ENCODE measurements at places on chromosomes 16 and 17.

DNA sequence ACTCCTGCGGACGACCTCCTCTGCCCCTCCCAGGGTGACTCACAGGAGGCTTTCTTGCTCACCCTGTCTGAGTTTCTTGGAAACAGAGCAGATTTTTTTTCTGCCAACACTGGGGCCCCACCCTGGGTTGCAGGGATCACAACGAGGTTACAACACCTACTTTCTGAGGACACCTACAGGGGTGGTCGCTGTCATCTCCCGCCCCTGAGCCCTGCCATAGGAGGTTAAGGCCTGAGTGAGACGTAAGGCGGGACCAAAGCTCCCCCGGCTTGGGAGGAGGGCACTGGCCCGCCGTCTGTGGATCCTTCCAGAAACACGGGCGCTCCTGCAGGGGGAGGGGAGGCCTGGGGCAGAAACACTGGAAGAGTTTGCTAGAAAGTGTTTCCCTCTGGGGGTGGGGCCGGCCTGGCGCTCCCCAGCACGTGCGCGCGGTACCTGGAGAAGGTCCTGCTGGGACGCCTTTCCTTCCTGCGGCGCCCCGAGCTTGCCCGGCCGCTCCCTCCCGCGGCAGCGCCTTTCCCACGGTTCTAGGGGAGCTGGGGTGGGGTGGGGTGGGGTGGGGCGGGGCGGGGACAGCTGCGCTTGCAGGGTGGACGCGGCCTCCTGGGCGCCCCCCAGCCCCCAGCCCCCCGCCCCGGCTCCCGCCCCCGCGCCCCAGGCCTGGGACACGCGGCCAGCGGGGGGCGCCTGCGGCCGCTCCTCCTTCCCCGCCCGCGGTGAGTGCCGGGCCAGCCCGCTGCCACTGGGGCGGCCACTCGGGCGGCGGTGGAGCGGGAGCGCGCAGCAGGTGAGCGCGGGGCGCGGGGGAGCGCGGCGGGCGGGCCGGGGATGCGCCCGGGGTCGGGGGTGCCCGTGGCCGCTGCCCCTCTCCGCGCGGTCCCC, 20.7 kb upstream of the ADCY7 start:
- peak; percentile 47 for DNase-seq

GRCh38 chr17:29929533-29930408, at the start of gene SSH2:
Gene SSH2, minus strand, starts transcription at chr17:29930228. Its CDS starts 228 bp downstream, at chr17:29930000.
- DNase-seq, result peak; percentile 90

- no peak for DNase-seq
Observed at GRCh38 chr17:981292-981658, 1.7 kb upstream of the NXN start.

DNA sequence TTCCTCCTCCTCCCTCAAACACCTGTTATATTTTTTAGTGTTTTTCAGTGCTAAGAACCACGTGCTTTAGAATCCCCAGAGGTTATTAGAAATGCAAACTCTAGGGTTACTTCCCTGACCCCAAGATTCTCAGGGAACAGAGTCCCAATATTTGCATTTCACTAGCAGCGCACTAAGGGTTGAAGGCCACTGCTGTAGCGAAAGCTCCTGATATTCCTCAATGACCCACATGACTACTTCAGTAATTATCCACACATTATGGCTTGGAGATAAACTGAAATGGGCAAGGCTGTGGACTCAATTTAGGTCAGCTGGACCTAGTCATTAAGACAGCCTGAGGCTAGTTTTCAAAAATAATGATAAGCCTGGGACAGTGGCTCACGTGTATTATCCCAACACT, 78.5 kb upstream of the BCAR1 start:
- DNase-seq, result no peak

DNA sequence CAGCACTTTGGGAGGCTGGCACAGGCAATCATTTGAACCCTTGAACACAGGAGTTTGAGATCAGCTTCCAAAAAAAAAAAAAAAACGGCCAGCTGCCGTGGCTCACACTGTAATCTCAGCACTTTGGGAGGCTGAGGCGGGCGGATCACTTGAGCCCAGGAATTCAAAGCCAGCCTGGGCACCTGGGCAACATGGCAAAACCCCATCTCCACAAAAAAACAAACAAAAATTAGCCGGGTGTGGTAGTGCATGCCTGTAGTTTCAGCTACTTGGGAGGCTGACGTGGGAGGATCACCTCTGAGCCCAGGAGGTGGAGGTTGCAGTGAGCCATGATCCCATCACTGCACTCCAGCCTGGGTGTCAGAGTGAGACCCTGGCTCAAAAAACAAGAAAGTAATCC, 39.0 kb downstream of the GRB2 start:
- no peak for DNase-seq

- DNase-seq, result no peak
Observed at GRCh38 chr16:14011846-14012245, 59.3 kb upstream of the MRTFB start.

- no peak for DNase-seq
Observed at GRCh38 chr16:82481455-82481854, 145.3 kb upstream of the CDH13 start.

DNA sequence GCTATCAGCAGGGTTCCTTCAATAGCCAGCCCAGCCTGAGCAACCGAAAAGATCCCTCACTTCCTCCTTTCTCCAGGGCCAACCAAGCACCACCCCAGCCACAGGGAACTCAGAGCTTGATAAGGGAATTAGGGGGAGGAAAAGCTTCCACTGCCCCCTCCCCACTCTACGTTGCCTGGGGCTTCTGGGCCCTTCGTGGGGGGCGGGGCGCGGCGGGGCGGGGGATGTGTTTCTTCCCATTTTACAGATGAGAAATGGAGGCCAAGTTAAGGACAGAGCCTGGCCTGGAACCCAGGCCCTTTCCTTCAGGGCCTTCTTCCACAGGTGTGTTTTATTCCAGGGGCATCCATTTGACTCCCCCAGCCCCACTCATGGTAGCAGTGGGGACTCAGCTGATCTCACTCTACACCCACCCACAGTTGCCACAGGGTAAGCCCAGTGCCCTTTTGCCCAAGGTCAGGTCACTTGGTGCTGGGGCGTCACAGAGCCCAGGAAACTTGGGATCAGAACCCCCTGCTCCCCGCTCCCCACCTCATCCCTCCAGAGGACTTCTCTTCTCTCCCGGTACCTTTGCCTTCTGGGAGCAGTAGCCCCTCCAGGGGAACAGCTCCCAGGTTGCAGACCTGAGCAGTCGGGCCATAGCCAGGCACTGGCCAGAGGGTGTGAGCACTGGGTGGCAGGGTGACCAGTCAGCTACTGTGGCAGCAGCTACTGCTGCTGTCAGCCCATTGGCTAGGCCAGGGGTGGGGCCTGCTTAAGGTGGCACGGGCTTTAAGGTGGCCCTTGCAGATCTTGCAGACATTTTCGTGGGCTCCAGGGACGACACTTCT, at the start of gene LDHD:
Gene LDHD (minus strand): TSS at position 700 of the 830 bp plus-strand sequence. CDS start 60 bp downstream, at position 640.
- DNase-seq, result no peak

DNA sequence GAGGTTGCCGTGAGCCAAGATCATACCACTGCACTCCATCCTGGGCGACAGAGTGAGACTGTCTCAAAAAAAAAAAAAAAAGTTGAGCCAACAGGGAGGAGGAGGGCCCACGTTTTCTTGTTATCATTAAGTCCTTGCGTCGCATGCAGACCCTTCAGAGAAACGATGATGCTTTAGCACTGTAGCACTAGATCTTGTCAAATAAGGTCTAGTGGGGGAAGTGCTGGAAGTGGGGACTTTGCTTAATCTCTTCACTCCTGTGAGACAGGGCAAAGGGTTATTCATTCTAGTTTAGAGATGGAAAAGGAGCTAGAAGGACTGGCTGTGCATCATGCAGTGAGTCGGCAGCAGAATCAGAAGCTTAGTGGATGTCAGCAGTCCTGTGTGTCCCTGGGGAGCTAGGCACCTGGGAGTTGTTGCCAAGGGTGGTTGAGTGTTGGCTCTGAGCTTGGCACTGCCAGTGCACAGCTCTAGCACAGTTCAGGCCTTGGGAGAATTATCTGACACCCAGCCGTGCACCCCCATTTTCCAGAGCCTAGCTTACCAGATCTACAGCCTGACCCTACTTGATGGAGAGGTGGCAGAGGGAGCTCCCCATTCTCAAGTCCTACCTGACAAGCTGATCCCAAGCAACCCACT, 33.4 kb upstream of the TBX2 start:
- DNase-seq, result no peak

DNA sequence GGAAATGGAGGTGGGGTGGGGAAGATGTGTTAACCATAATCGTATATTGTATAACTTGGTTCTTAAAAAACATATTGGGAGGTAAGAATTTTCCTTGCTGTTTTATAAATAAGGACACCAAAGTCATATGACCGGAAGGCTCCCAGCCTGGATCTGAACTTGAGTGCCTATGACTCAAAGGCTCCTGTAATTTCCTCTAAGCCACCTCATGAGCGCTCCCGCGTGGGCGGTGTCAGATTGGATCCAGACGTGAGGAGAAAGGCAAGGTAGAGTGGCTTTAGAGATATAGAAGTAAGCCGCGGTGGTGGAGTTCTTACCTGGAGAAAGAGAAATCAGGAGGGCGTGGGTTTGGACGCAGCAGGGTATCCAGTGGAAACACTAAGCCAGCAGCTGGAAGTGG, 196.2 kb upstream of the NLRP1 start:
- no peak for DNase-seq

DNA sequence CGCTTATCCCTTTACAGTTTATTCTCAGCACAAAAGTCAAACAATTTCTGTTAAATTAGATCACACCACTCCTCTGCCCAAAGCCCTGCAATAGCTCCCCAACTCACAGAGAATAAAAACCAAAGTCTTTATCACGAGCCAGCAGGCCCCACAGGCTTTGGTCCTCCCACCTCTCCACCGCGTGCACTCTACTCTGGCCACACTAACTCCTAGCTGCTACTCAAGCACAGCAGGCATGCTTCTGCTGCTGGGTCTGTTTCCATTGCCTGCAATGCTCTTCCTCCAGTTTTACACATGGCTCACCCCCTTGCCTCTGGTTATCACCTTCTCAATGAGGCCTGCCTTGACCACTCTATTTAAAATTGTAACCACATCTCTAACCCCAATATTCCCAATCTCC, 27.6 kb downstream of the HELZ start:
- DNase-seq, result no peak

DNA sequence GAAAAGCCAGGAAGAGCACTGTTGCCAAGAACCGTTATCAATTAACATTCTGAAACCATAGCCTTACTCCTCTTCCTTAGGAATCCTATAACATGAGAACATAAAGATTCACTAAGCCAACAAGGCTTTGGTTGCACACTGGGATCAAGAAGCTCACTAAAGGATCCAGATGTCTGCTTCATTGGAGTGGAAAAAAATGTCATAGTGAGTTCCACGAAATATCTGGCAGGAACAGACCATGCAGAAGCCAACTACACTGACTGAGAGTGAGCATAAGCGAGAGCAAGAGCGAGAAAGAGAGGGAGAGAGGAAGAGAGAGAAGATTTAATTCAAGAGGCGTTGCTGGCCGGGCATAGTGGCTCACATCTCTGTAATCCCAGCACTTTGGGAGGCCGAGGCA, 13.4 kb upstream of the MEIOC start:
- DNase-seq, result no peak

DNA sequence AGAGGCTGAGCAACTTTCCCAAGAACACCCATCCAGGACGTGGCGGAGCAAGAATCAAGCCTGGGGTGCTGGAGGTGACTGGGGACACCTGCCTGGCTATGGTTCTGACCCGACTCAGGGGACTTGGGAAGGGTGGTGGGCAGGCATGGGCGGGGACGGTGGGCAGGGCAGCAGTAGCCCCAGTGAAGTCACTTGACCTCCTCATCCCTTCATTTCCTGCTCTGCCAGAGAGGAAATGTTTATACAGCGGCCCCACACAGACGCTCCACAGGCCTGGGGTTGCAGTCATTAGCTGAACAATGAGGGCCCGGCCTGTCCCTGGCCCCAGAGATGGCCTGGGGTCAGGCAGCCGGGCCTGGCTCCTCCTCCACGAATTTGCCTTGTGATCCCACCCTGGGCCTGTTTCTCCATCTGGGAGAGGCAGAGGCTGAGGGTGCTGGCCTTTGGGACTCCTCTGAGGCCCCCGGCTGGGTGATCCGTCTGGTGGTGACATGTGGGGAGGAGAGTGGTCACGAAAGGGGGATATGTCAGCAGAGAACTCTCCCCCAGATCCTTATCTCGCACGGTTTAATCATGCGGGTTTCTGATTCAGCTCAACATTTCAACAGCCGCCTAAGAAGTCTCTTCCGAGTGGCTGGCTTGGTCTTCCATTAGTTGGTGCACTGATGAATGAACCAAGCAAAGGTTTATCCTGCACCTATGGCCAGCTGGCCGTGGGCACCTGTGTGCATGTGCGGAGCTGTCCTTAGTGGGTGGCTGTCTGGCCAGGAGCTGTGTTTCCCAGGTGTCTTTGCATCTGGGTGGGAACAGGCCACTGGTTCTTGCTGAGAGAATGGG, 175.9 kb downstream of the IRF8 start:
- no peak for DNase-seq

DNA sequence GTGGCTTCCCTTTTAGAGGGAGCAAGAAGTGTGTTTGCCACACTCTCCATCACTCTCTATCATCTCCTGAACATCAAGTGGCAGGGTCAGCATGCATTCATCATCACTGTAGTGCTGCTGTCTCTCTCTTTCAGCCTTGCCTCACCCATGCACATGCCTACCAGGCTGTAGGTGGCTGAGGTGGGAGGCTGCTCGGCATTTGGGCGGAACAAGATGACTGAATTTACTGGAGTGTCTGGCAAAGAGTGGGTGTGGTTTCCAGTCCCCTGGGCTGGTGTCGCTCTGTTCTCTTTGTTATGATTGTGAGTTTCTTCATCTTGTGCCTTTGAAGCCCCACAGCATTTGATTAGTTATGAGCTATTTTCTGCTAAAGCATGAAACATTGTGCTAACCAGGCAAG, 541.9 kb upstream of the EEF2KMT start:
- no peak for DNase-seq

DNA sequence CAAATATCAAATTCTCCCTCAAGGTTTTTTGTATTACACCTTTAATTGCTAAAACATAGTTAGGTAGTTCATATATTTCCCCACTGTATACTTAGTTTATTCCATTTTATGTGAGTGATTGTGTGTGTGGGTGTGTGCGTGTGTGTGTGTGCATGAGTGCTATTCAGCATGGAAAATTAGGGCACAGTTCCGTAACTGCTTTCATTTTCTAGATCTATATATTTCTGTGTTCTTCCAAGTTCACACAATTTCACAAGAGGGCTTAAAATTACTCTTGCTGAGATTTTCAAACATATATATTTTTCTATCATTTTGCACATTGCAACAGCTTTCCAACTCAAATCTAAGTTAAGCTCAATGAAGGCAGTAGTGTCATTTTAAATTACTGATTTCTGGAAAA, 782.9 kb upstream of the SOX9 start:
- DNase-seq, result no peak

- no peak for DNase-seq
Observed at GRCh38 chr17:7328840-7329373, at the start of gene NEURL4. Gene NEURL4, minus strand, starts transcription at chr17:7329335. Its CDS starts 23 bp downstream, at chr17:7329312.

GRCh38 chr16:78444-79150, 572 bp downstream of the MPG start:
- DNase-seq, result no peak

Data from NCI-H1105 (cell line).